Iris pigment epithelial cell (primary cell): ENCODE measurements at places on chromosomes 2 and 18.
A peak's percentile ranks its signal among the peaks of the same experiment; 100 is the strongest.

DNA sequence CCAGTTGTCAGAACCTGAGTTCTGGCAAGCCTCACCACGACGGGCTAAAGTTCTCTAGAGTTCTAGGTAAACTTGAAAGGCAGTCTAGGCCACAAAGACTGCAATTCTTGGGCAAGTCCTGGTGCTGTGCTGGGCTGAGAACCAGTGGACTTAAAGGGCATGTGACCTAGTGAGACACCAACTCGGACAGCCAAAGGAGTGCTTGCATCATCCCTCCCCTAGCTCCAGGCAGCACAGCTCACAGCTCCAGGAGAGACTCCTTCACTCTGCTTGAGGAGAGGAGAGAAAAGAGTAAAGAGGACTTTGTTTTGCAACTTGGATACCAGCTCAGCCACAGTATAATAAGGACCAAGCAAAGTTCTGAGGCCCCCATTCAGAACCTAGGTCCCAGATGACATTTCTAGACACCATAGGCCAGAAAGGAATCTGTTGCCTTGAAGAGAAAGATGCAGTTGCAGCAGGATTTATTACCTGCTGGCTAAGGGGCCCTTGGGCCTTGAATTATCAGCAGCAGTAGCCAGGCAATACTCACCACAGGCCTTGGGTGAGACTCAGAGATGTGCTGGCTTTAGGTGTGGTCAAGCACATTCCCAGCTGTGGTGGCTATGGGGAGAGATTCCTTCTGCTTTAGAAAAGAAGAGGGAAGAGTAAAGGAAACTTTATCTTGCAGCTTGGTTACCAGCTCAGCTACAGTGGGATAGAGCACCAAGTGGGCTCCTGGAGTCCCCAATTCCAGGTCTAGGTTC is 51.8 kb downstream of the UPP2 start:
- DNase-seq, result no peak

DNA sequence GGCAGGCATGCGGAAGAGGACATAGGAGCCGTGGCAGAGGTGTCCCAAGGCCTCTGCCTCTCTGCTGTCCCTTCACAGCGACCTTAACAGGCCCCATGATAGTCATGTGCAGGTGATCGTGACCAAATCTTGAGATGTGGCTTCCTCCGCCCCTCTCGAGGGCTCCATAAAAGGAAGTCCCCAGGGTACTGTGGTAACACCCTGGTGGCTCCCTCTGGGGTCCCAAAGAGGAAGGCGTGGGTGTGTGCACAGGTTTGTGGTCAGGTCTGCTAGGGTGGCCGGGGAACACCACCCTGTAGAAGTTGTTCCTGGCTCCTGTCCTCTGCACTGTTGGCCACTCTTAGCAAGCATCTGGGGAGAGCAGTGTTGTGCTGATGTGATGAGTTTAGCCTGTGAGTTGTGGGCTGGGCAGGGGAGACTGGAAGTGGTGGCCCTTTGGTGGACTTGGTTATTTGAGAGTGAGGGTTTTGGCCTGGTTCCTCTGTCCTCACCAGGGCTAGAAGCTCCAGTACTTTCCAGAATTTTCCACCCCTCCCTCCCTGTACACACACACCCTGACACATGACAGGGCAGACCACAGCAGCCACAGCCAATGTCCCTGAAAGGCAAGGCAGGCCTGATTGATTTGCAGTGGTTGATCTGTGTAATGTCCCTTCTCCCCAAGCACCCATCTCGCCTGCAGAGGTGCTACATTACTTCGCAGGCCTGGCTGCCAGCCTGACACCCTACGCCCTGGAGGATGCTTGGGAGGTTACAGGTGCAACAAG is 68.9 kb upstream of the BOD1L2 start:
- DNase-seq, result no peak

DNA sequence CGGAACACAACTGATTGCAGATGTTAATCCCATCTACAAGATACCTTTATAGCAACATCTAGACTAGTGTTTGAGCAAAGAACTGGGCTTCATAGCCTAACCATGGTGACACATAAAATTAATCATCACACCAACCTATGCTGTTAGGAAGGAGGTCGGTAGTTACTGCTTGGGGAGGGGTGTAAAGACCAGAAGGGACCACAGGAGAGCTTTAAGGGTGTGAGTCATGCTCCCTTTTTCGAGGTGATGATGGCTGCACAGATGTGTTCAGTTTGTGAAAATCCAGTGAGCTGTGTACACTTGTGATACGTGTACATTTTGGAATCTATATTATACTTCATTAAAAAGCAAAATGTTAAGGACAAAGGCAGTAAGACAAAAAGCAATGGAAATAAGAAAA is 4.6 kb upstream of the SEH1L start:
- DNase-seq, result no peak

GRCh38 chr18:5738526-5738925 is 156.8 kb downstream of the TMEM200C start:
- no peak for DNase-seq

- DNase-seq, result no peak
Measured at GRCh38 chr18:2172881-2173280, 398.4 kb downstream of the METTL4 start.

- no peak for DNase-seq
Measured at GRCh38 chr18:54220406-54220805, 4.1 kb downstream of the MBD2 start.

GRCh38 chr2:217928324-217929181 is 74.2 kb downstream of the TNS1 start:
- no peak for DNase-seq

DNA sequence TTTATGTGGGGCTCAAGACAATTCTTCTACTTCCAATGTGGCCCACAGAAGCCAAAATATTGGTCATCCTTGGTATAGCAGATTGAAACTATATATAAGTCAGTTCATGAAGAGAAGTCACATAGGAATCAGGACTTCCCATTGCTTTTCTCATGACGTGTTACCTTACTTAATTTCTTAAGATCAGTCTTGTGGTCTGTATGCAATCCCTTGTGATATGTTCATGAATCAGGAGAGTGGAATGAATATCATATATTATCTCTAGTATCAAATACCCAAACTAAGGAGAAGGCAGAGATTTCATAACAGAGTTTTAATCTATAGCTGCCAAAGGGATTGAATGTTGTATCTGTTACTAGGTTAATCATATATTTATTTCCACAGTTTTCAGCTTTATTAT is 1390.4 kb downstream of the SUCLG1 start:
- peak; percentile 81 for DNase-seq

DNA sequence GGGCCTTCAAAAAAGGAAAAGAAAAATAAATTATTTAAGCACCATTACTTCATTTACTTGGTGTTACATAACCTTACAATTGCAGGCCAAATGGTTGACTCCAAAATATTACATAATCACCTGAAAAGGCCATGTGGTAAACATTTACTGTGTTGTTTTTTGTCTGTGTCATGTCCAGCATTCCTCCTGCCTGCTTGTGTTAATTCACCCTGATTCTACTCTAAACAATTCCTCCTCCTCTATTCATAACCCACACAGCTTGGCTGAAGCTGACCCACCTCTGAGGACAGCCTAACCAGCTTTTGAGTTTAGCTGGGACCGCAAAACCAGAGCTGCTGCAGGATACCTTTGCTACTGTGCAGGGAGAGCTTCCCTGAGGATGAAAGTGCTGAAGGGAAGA is 35.4 kb downstream of the TMX3 start:
- DNase-seq, result peak; percentile 73

GRCh38 chr2:81396417-81397019 is 1092.0 kb upstream of the LRRTM1 start:
- no peak for DNase-seq

DNA sequence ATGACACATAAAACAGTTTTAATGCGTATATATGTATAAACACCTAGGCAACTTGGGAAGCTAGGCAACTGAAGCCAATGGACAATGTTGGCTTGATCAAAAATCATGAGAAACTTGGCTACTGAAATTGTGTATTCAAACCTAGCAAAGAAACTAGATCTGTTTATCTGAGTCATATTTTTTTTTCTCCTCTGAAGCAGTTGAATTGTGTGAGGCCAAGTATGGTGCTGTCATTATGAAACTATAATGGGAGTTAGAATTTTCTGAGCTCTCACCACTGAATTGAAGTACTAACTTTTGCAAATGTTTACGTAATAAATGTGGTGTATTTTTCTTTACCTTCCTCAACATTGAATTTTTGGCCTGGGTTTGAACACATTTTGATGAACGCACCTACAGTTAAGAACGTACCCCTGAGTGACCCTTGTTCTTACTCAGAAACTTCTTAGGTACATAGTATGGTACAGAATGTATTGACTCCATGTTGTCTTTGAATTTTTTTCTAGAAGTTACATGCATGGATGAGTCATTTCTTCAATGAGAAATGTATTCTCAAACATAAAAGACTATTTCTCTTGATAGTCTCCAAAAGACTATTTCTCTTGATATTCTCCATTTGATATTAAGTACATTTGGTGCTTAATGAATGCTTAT is 23.8 kb downstream of the CD28 start:
- peak; percentile 61 for DNase-seq

GRCh38 chr2:230202430-230203109 is 17.2 kb downstream of the SP110 start:
- no peak for DNase-seq

DNA sequence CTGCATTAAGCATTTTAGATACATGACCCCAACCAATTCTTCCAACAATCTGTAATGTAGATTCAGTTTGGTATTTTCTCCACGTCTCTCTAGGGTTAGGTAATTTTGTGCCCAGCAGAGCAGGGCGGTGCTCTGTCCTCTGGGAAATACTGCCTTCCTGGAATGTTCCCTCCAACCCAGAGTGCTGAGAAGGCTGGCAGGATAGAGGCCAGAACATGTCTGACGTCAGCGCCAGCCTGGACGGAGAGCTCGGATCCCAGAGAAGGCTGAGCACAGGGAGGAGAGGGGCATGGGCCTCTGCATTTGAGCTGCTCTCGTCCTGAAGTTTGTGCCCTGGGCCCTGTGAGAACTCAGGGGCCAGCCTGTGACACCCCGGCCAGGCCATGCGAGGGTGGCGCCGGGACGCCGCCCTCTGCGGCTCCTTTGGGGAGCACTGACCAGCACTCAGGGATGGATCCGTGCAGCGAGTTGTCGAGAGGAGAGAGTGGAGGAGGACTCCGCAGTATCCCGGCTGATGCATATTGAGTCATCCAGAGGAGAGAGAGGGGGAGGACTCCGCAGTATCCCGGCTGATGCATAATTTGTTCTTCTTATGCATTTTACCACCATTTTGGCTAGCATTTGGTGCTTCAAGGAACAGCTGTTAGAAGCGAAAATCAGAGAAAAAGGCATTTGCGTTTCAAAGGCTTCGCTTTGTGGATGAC is 80.0 kb upstream of the PXDN start:
- no peak for DNase-seq

DNA sequence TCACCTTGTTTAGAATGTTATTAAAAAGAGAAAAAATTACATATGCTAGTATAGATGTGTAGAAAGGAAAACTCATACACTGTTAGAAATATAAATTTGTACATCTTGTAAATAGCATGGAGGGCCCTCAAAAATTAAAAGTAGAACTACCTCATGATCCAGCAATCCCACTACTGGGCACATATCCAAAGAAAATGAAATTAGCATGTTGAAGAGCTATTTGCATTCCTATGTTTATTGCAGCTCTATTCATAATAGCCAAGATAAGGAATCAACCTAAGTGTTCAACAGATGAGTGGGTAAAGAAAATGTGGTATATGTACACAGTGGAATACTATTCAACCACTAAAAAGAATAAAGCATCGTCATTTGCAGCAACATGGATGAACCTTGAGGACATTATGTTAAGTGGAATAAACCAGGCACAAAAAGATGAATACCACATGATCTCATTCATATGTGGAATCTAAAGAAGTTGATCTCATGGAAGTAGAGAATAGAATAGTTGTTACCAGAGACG is 251.5 kb upstream of the THUMPD2 start:
- DNase-seq, result no peak

DNA sequence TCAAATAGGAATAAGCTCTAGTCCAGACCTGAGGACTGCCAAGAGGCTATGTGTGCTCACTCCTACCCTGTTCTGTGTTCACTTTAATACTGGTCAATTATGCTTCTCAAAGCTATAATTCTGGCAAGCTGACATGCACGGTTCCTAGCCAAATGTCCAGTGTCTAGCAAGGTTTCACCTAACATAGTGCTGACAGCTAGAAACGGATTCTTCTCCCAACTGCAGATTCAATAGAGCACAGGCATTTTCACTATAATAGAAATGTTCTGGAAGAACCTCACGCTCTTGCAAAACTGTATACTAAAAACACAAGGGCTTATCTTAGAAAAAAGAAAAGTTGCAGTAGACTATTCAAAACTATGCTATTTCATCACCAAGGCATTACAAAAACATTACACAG is 45.1 kb downstream of the HDAC4 start:
- peak; percentile 69 for DNase-seq
